ENCODE measurements at places on chromosomes 4 and X.

DNA sequence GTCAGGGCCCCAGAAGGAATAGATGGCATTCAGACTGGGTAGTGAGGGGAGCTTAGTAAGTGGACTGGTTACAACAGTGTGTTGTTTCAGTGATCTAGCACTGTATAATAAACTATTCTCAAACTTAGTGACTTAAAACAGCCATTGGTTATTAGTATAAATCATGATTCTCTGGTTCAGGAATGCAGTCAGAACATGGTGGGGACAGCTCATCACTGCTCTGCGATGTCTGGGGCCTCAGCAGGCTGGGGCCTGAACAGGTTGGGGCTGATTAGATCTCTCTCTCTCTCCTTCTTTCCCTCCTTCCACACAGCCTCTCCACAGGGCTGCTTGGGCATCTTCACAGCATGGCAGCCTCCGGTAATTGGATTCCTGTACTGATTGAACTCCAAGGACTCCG lies 160.4 kb downstream of the GATB start:
- no peak for DNase-seq

- DNase-seq, result no peak
Measured at GRCh38 chr4:37422638-37423037, 178.1 kb downstream of the NWD2 start.

GRCh38 chrX:17433965-17434364 lies 59.0 kb downstream of the NHS start:
- no peak for DNase-seq

DNA sequence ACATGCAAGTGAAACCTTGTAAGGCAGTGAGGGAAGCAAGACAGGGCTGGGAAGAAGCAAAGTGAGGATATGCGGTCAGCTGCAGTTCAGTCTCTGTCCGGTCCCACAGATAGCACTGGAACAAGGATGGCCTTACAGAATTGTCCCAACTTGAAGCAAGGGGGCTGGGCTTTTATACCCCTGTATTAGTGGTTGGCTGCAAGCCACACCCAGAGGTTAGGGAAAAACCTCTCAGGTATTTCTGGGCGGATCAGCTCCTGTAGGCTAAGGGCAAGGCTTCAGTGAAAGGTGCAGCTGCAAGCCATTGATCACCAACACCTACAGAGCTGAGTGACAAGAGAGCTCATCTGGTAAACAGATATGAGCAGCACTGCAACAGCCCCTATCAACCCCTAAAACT lies 89.0 kb downstream of the KDR start:
- DNase-seq, result no peak

DNA sequence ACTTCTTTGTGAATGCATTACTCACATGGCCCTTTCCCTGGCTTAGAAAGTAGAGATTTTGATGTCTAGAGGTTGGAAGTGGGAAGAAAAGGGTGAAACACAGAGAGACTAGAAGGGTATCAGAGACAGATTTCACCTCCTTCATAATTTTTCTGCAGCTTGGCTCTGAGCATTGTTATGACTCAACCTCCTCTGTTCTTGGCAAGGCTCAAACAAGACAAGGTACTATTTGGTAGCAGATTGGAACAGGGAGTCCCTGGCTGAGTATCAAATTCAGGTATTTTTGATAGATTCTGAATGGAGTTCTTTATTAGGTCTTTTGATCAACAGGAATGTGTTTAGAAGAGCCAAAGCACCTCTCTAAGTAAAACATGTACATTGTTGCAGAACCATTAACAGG lies 146.3 kb upstream of the CHRDL1 start:
- no peak for DNase-seq

GRCh38 chrX:16567681-16568080 lies 82.3 kb upstream of the S100G start:
- DNase-seq, result no peak

DNA sequence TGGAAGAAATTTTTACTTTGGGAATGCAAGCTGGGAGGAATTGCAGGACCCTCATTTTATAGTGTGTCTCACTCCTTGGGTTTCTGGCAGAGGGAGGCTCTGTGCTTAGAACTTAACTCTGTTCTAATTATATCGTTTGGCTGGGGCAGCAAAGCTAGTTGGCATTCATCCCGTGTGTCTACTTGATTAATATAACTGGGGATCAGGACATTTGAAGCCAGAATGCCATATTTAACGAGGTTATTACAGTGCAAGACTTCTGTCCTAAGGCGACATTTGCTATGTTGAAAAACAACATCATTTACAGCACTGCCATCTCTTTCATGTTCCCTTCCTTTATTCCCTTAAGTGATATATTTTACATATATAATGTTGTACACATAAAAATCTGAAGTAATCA lies 179.1 kb upstream of the TBC1D9 start:
- DNase-seq, result no peak

- DNase-seq, result no peak
Measured at GRCh38 chr4:102321260-102321995, 23.9 kb downstream of the SLC39A8 start.

DNA sequence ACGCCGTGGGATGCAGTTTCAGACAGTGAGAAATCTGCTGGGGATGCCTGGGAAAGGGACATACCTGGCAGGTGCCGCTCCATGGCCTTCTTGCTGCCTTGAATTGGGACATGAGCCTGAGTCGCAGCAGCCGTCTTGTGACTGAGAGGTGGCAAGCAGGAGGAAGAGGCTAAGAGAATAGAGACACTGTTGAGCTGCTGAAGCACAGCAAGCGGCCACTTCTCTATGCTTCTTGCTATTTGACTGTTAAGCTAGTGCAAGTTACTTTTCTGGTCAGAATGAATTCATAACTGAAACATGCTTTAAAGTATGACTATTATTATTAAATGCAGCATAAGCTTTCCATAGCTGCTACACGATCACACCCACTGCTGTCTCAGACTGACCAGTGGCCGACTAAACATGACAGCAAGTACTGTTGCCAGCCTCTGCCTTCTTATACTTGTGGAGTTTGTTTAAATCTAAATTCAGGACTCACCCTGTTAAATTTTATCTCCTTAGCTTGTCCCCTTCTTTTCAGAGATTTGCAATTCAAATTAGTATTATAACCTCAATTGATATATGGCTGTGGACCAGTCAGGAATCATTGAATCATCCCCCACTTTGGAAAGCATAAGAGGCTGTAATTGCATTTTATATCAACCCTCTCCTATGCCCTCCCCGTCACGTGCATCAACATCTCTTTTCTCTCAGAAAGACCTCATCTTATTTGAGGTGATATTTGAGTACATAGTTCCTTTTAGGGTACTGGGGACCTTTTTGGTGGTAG lies 24.8 kb upstream of the ACSL1 start:
- no peak for DNase-seq

GRCh38 chrX:77404419-77404818 lies 42.8 kb upstream of the FGF16 start:
- no peak for DNase-seq

DNA sequence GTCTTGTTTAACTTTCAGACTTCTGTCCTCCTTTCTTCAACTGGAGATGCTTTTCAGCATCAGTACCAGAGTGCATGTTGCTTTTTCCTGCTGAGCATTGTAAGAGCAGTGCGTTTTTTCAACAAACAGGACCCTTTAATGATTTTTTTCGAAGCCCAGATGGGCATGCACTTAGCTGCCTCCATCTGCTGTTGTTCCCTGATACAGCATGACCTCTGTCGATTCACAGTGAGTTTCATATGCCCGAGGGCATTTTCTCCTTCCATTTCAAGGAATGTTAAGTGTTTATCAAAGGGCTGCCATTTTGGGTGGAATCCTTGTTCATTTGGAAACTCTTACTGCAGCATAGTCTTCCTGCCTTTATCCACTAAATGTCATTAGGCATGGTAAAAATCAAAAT lies 428.6 kb downstream of the DTHD1 start:
- DNase-seq, result no peak

- DNase-seq, result no peak
Measured at GRCh38 chr4:129863206-129863605, 767.3 kb downstream of the C4orf33 start.

- no peak for DNase-seq
Measured at GRCh38 chr4:102518703-102519131, 17.6 kb downstream of the NFKB1 start.

DNA sequence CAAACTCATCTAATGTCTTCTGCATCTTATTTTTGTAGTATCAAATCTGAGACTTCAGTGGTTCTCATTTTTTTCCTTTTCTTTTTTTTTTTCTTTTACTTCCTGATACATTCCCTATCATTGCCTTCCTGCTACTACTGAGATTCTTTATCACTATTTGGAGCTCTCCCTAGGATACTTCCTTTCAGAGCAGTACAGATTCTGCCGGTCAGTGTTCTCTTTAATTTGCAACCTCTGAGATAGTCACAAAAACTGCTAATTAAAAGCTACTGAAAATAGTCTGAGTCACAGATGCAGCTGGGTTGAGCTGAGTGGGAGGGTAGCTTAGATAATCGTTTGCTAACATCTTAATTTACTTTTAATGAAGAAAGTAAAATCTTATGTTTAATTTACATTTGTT lies 1279.7 kb downstream of the ARAP2 start:
- no peak for DNase-seq

DNA sequence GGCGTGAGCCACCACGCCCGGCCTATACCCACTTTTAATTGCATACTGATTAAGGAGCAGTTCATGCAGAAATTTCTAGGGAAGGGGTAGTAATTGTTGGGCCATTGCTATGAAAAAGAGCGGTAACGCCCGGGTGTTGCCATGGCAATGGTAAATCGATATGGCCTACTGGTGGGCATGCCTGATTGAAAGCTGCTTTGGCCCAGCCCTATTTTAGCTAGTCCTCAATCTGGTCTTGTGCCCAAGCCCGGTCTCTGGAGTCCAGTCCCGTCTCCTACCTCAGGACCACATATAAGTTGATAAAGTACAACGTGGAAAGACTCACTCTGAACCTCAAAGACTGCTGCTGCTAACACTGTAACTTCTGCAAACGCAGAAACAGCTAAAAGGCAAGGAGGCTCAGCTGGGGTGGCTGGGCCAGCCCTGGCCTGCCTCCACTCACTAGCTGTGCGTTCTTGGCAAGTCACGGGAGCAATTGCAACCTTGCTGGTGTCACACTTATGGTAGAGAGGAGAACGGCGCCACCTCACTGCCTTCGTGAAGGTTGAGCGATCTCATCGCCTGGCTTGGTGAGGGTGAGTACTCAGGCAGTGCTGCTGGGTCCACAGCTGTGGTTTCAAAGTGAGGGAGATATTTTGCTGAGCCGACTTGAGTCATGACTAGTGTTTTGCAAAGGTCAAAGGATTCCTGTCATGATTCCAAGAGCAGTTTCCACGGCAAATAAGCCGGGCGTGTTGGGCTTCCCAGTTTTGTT lies 57.0 kb upstream of the GRPEL1 start:
- DNase-seq, result no peak

DNA sequence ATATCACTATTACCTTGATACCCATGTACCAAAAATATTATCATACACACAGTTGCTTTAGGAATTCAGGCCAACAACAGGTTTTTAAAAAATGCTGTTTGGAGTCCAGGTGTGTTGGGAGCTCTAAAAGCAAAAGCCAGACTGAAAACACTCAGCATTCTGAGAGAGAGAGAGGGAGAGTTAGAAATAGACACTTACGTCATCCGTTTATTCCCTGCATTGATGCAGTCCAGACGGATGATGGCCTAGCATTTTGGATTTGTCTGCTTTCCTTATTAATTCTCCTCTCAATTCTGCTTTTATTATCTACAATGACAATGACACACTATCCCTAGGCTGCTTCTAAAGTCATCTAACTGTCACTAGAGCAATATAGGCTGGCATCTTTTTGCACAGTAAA lies 358.3 kb upstream of the BOD1L1 start:
- DNase-seq, result no peak

GRCh38 chrX:121191779-121192178 lies 144.4 kb downstream of the GLUD2 start:
- no peak for DNase-seq

- no peak for DNase-seq
Measured at GRCh38 chr4:71368906-71369305, 30.1 kb downstream of the SLC4A4 start.

DNA sequence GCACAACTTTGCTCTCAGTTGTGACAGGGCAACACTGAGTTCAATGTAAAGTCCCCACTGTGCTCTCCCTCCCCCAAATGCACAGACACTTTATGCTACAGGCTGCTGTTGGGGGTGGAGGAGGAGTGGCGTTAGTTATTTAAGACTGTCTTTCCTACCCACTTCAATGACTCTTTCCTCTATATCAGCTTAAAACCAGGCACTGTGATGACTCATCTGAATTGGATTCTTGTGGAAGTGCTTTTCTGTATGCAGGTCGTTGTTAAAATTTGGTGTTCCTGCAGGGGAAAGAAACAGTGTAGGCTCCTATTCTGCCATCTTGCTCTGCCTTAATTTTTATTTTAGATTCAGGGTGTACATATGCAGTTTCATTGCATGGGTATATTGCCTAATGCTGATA lies 1157.2 kb upstream of the ADGRL3 start:
- DNase-seq, result no peak

DNA sequence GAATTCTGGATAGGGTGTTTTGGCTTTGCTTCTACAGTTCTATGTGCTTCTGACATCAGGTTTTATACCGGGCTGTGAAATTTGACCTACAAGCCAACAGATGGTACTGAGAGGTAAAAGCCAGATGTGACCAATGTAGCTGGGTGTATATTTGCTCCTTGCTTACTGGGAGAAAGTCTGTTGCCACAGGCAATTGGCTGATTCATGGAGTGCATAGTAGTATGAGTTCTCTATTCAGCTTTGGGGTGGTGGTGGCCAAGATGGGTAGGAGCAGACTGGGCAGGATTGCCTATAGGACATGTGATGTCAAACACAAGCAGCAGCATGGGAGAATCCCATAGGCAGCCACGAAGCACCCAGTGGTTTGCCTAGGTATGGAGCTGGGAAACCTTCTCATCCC lies 1827.0 kb downstream of the C4orf33 start:
- no peak for DNase-seq

- no peak for DNase-seq
Measured at GRCh38 chr4:147749811-147750321, 18.0 kb downstream of the ARHGAP10 start.

DNA sequence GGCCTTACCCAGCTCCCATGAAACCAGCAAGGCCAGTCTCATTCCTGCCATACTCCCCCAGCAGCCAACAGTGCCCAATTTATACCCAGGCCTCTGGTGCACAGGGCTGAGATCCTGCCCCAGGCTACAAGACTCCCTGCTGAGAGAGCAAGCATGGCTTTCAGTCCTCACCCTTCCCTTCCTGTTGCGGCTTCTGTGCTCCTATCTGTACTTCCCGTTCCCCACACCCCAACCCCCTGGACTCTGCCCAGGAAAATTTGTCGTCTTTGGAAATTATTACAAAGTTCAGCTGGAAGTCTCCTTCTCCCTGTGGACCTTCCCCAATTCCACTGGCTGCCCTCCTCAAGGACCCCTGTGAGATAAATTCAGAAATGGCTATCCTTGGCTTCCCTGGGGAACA lies 84.1 kb upstream of the GK2 start:
- no peak for DNase-seq

DNA sequence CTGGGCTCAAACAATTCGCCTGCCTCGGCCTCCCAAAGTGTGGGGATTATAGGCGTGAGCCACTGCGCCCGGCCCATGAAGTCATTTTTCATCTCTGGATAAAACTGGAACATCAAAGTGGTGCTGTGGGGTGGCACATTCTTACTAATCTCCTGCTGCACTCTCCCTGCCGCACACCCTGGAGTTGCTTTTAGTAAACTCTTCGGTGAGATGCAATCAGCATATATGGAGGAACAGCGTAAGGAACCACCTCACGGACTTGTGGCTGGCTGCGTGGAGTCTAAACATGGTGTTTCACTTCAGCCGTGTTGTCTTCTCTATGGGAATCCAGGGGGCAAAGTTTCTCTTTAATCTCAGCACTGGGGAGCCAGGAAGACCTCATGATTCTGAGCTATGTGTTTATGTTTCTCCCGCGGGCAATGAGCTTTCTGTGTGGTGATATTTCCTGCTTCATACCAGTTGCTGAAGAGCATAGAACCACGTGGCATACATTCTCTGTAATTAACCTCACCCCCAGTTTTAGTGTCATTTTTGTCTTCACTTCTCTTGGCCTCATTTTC lies 2.1 kb upstream of the RHOH start:
- no peak for DNase-seq
